CD4-positive, alpha-beta T cell treated with Interleukin-21 for 1 hour (primary cell): ENCODE measurements at places on chromosomes 7 and 10.

GRCh38 chr10:9096288-9096687, 1041.8 kb downstream of the GATA3 start:
- DNase-seq: peak; percentile 77

- no peak for DNase-seq
These were observed 583.5 kb upstream of the MKI67 start for GRCh38 chr10:128709686-128710085.

DNA sequence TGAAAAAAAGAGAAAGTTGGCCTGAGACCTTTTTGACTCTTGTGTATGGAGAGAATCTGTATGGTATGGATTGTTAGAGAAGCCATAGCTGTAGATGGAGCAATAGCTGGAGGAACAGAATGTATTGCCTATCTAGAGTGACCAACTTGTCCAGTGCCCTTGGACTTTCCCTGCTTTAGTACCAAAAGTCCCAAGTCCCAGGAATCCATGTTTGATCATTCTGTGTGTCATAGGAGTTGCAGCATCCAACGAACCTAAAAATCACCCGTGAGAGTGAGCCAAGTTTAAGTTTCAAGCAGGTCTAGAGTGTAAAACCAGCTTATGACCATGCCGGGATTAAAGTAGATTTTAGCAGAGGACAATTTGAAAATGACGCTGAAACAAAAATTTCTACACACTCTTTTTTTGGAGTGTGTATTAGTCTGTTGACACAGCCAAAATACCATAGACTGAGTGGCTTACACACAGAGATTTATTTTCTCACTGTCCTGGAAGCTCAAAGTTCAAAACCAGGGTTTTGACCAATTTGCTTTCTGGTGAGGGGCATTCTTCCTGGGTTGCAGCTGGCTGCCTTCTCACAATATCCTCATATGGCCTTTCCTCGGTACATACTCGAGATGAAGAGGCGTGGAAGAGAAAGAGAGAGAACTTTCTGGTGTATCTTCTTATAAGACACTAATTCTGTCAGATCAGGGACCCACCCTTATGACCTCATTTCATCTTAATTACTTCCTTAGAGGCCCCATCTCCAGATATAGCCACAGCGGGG, 36.9 kb upstream of the ZNF518A start:
- no peak for DNase-seq

DNA sequence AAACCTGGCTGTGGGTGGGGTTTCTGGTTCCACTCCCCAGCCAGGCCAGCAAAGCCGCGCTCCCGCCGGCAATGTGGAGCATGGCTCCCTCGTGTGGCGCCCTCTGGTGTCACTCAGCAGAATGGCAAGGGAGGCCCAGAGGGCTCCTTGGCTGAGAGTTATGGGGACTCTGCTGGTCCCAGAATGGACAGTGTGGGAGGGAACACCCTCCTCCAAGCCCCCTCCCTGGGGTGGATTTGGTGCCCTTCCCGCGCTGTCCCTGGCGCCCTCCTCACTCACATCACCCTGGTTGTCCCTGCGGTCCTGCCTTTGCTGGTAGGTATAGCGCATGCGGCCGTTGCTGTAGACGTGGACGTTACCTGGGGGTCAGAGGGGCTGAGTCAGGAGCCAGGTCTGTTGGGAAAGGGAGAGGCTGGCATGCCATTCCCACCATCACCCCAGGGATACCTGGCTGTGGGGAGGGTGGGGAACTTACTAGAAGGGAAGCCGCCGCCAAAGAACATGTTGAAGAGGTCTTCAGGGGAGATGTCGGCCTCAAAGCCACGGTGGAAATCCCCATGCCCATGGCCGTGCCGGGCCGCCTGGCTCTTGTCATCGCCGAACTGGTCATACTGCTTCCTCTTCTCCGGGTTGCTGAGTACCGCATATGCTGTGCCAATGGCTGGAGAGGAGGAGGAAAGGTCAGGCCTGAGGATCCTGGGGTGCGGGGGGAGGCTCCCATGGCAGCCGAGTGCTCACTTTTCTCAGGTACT, 14.0 kb downstream of the DNAJB12 start:
- DNase-seq: peak; percentile 81

- no peak for DNase-seq
These were observed 370.4 kb downstream of the TNS3 start for GRCh38 chr7:47211519-47211973.

DNA sequence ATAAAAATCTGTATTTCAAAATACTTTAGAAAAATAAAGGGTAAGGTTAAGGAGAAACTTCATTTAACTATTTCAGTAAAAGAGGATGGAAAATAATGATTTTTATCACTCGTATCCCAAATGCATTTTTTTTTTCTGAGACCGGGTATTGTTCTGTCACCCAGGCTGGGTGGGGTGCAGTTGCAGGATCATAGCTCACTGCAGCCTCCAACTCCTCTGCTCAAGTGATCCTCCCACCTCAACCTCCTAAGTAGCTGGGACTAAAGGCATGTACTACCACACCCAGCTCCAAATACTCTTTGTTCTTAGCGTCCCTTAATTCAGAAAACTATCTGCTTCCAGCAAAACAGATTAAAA, 11.8 kb downstream of the KMT2C start:
- no peak for DNase-seq

- no peak for DNase-seq
These were observed 90.3 kb upstream of the LYZL2 start for GRCh38 chr10:30719832-30720231.

DNA sequence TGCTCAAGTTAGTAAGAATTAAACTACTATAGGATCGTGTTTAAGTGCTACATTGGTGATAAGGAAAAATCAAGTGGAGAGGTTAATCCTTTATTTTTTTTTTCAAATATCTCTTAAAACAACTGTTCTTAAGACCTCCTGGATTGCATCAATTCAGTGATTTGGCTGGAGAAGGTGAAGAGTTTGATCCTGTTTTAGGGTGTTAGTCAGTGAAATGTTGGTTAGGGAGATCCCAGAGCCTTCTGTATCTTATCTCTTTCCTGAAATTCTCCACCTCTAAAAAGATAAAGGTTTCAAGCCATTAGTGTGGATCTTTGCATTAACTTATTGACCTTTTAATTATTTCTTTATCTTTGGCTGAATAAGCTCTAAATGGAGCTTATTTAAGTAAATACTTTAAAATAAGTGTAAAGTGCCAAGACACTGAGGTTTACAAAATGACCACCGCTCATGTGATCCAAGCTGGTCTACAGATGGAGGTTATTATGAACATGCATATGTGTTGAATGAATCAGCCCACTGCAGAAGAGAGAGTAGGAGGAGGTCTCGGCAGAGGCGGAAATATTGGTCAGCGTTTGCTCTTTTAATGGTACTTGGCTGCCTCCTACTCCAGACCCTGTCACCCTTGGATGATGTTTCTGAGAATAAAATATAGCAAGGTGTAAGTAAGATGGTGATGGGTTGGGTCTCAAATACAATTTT, 51.8 kb upstream of the BMPER start:
- no peak for DNase-seq

DNA sequence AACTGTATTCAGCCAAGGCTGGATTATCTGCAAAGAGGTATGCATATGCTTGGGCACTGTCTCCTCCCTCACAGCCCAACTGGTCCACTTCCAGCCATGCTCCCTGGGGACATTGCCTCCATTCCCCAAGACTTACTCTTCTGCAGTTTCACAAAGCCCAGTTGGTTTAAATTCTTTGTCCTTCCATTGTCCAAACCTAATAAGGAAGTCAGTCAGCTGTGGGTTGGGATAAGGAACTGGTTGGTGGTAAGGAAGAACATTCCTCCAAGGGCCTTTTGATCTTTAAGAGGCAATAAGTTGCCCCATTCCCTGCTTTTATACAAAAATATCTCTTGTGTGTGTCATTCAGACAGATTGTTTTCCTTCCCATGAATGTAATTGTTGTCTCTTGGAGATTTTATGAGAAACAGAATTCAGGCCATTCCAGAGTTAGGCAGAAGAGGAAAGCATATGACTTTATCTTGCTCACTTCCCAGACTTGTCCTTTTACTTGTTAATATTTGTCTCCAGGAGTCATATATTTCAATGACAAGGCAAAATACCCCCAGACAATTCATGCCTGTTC, 673.7 kb downstream of the SUGCT start:
- no peak for DNase-seq

GRCh38 chr7:148914208-148914777, 30.2 kb upstream of the EZH2 start:
- no peak for DNase-seq

GRCh38 chr10:100895346-100895745, 17.4 kb upstream of the SLF2 start:
- no peak for DNase-seq

GRCh38 chr10:78776756-78777155, 292.0 kb upstream of the ZMIZ1 start:
- no peak for DNase-seq

DNA sequence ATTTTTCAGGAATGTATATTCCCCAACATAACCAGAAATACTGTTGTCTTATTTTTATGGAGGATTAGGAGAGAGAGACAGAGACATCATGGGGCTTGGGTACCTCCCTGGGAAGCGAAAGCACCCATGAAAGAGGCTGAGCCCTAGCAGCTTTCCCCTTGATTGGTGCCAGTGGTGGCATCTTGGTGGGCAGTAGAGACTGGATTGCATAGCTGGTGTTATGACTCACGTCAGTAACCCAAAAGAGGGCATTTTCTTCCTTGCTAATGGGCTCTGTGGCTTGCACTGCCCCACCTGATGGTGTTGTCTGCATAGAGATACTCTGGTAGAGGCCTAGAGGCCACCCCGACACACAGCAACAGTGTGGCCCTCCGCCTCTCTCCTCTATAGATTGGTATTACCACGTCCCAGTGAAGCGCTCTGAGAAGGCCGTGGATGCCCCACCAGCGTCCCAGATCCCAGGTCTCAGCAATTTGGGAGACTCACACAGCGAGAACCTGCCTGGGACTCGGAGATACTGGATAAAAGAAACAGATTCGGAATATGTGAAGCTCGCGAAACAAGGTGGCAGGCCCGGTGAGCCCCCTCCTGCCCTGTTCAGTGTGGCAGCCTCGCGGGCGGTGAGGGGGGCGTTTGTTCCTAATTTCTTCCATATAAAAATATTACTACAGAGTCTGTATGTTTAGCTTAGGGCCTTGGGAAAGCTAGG, 5.8 kb downstream of the C7orf57 start:
- DNase-seq: no peak

DNA sequence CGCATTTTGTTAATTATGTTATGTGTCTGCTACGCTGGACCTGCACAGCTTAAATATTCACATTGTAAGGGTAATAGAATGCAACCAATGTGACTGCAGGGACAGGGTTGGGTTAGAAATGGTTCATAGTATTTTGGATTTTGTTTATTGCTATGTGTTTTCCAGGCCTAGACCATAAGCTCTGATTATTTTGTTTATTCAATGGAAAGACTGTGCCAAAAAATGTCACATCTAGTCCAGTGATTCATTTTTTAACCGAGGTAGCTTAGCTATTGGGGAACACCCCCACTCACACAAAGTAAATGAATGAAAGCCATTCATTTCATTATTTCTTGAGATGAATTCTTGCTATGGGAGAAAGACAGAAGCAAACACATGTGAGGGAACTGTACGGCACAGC, 516.5 kb upstream of the ANKRD30A start:
- no peak for DNase-seq

DNA sequence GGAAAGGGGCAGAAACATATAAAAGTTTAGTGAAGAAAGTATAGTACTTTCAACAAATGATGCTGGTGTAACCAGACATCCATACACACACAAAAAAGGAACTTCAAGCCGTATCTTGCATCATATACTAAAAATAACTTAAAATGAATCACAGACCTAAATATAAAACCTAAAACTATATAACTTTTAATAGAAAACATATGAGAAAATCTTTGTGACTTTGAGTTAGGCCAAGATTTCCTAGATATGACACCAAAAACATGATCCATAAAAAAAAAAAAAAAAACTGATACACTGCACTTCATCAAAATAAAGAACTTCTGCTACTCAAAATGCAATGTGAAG, 40.9 kb downstream of the NUDCD3 start:
- DNase-seq: no peak

DNA sequence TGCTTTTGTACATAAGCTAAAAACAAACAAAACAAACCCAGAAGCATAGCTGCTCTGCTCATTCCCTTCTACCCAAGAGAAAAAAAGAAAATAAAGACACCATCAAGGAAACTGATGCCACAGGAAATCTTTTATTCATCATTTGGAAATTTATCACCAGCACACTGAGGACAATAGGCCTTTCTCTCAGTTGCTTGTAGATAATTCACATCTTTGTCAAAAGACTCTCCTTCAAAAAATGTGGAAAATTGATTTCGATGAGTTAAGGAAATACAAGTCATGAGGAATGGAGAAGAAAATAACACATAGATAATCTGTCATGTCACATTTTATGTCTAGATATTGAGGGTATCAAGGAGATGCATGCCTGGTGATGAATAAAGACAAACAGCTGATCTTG, 53.5 kb downstream of the ZNF37A start:
- DNase-seq: no peak

DNA sequence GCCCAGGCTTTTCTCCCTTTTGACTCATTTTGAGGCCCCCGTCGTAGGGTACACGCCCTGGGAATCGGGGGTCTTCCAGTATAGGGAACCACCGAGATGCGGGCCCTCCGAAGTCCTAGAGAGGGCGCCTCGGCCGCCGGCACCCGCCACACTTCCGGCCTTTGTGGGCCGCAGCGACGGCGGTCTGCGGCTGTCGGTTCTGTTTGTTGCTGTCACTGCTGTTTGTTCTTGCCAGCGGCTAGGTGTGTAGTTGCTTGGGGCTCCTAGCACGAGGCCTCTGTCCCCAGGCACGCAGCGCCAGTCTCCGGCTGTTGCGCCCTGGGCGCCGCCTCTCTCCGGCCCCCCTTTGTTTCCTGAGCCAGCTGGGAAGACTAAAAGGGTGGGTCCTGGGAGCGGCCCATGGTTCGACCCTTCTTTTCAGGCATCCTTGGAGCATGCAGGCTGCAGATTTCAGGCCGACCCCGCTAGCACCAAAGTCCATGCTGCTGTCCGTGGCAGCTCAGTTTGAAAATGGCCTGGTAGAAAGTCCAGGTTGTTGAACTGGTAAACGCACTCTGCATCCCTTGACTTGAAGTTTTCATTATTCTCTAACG, 17.8 kb upstream of the ZKSCAN1 start:
- peak; percentile 83 for DNase-seq

DNA sequence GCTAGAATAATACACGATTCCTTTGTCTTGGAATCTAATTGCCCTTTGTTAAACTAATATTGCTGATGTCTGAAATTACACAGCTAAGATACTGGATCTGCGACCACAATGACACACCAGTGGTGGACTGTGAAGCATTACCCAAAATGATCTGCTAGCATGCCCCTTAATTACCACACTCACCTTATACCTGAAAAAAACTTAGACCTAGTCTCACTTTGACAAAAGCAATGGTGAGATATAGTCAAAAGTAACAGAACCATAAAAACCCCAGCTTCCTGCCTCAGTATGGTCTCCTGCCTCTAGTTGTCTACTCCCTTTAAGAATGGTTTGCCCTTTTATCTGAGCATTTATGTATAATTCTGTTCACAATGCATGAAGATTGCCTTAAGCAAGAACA, 20.8 kb upstream of the ERVW-1 start:
- DNase-seq: no peak

- no peak for DNase-seq
These were observed 190.7 kb upstream of the MKI67 start for GRCh38 chr10:128316925-128317324.
